Dermis blood vessel endothelial cell (primary cell): ENCODE measurements at places on chromosomes 11 and 22. TPM values are rescaled to one million over a fixed set of nuclear protein-coding genes. Genes with fewer than 3 reads are reported as not detected.

DNA sequence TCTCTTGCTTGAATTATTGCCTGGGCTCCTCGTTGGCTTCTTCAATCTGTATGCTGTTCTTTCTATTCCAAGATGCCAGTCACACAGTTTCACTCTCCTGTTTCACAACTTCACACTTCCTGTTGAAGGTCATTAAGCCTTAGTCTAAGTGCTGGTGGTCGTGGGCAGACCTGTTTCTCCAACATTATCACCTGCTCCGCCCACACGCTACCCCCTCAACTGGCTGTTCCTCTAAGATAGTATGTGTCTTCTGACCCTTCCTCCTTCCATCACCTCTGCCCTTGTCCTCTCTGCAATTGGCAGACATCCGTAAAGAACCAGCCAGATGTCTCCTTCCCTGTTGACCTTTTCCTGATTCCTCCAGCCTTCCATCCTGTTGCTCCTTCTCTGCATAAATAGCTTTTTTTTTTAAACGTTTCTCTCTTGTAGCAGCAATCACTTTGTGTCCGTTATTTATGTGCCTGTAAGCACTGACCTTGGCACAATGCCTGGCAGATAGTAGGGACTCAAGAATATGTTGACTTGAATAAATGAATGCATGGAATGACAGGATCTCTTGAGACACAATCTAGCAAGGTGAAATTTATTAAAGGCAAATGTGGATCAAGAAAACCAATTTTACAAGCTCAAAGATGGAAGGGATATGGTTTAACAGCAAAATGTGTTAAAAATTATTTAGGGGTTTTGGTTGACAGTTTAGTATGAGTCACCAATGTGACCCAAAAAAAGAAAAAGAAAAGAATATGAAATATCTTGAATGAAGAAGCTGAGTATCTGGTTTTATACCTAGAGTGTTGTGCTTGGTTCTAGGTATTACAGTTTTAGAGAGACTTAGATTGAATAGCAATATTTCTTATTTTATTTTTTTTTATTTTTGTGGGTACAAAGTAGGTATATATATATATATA is 12.6 kb downstream of the DIXDC1 start:
- DNase-seq, result peak; percentile 45

Gene CSNK2A3
- 4.3 and 7.1 TPM in 2 replicates for total RNA-seq

- DNase-seq, result peak; percentile 97
Measured at GRCh38 chr11:19087658-19088057, 27.1 kb upstream of the MRGPRX2 start.

DNA sequence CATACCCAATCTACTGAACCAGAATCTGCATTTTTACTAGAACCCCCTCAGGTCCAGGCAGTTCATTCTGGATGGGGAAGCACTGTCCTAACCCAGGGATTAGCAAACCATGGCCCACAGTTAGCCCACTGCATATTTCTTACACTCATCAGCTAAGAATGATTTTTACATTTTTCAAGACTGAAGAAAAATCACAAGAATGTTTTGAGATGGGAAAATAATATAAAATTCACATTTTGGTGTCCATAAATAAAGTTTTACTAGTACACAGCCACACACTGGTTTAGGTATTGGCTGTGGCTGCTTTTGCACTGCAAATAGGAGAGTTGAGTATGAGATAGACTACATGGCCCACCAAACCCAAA is 59.4 kb downstream of the PPFIBP2 start:
- no peak for DNase-seq

- no peak for DNase-seq
Measured at GRCh38 chr22:25645266-25645665, 80.8 kb downstream of the GRK3 start.

Gene RIBC2
- total RNA-seq, result 0.34 and 1.3 TPM in 2 replicates

Gene MGAT3
- total RNA-seq, result under 0.01 TPM in 1 of 2 replicates, not detected in the other

DNA sequence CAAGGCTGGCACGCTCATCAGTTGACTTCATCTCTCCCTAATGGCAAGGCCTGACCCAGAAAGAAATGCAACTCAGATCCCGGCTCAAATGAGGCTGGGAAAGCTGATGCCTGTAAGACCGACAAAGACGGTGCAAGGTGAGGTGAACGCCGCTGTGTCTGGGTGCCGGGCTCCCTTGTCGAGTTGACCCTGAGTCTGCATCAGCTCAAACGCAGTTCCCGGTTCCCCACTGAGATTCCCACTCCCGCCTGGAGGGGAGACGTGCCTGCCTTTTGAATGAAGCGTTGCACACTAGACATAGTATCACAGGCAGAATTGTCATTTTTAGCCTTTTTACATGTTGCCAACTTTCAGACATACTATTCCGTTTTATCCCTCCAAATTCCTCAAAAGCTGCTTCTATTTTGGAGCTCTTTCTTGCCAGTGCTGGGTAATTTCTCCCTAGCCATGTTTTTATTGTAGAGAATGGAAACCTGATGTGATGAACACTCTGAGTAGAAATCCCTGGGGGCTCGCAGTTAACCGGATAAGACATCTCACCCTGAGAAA is 831 bp upstream of the TP53AIP1 start:
- DNase-seq, result no peak

DNA sequence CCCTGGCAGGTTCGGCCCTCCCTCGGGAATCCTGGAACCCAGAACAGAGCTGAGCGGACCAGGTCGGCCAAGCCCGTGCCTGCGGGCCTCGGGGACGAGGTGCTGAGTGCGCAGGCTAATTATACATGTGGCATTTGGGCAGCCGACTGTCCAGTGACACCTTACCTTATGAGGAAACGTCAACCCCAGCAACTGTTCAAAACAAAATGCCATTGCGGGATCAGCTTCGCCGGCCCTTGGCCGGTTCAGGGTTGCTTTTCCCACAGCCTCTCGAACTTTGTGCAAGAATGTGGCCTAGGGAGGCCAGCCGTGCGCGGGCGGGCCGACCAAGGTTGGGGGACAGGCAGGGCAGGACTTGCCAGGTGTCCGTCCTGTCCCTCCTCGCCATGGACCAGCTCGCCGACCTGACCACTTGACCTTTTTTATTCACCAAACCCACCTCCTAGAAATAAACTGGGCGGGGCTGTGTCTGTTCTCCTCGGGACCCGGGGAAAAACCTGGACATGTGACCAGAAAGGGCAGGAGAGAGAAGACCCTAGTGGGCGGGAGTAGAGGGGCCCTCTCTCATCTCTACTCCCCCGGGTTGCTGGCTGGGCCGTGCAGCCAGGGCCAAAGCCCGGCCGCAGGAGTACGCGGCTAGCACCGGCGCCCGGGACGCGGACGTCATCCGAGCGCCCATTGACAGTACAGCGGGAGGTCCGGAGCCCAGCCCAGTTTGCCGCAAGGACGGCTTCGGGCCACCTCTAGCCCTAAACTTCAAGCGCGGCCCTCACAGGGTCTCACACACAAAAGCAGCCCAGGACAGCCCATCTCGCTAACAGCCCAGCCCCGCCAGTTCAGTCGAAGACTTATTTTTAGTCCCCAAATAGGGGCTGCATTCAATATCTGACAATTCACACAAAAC is 134.3 kb upstream of the C11orf58 start:
- DNase-seq, result peak; percentile 5

GRCh38 chr11:16946477-16947282 is 67.5 kb downstream of the PLEKHA7 start:
- DNase-seq, result no peak

Gene OR56A4
- not detected in 2 replicates for total RNA-seq

DNA sequence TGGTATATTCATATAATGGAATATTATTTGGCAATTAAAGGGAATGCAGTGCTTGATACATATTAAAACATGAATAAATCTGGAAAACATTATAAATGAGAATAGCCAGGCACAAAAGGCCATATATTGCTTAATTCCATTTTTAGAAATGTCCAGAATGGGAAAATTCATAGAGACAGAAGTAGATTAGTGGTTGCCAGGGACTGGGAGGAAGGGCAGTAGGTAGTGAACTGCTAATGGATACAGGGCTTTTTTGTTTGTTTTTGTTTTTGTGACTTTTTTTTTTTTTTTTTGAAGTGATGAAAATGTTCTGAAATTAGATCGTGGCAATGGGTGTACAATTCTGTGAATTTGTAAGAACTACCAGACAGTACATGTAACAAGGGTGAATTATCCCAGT is 86.1 kb downstream of the YAP1 start:
- no peak for DNase-seq

- DNase-seq, result peak; percentile 75
Measured at GRCh38 chr22:27718186-27719035, 83.1 kb downstream of the MN1 start.

GRCh38 chr22:38740754-38741153 is 15.0 kb downstream of the SUN2 start:
- no peak for DNase-seq

GRCh38 chr11:72030472-72031045 is 31.9 kb downstream of the IL18BP start:
- DNase-seq, result no peak

GRCh38 chr11:98260983-98261382 is 759.8 kb upstream of the CNTN5 start:
- no peak for DNase-seq

- peak; percentile 45 for DNase-seq
Measured at GRCh38 chr11:104817973-104818372, 80.3 kb downstream of the CASP12 start.

DNA sequence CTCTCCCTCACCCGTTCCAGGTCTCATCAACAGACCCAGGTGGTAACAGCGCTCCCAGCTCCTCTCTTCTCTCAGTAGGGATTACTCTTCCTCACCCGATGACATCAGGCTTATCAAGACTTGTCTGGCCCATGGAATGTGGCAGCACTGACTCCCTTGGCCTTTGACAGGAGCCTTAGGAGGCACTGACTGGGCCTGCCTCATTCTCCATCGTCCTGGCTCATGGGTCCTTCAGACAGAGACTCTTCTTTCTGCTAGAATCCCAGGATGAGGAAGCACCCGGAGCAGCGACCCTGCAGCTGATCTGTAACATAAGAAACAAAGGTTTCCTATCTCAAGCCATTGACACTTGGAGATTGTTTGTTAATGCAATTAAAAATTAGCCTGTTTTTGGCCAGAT is 1063.6 kb downstream of the TBC1D22A start:
- DNase-seq, result no peak

DNA sequence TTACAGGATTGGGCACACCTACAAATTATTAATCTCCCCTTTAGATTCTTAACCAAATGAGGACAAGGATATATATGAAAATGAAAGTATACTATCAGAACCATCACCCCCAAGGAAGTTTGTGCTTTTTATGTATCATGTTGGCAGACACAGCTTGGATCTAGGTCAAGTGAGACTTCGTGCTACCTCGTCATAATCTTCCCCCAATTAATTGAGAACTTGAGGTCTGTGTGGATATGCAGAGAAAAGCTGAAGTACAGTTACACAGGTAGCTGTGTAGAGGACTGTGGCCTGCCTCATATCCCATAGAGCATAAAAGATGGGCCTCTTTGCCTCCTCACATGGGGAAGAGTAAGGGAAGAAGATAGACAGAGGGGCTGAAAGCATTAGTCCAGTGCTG is 45.6 kb downstream of the DNHD1 start:
- DNase-seq, result no peak

DNA sequence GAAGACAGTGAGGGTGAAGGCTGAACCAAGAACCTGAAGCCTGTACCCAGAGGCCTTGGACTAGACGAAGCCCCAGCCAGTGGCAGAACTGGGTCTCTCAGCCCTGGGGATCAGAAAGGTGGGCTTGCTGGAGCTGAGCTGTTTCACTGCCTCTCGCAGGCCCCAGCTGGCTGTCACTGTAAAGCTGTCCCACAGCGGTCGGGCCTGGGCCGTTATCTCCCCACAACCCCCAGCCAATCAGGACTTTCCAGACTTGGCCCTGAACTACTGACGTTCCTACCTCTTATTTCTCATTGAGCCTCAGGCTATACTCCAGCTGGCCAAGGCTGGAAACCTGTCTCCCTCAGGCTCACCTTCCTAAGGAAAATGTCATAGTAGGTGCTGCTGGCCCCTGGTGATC is 4.1 kb downstream of the PPP1CA start:
- DNase-seq, result no peak

GRCh38 chr22:24486501-24486921 is 8.6 kb upstream of the UPB1 start:
- DNase-seq, result peak; percentile 74

Gene SCGB1A1
- total RNA-seq, result not detected in 2 replicates

DNA sequence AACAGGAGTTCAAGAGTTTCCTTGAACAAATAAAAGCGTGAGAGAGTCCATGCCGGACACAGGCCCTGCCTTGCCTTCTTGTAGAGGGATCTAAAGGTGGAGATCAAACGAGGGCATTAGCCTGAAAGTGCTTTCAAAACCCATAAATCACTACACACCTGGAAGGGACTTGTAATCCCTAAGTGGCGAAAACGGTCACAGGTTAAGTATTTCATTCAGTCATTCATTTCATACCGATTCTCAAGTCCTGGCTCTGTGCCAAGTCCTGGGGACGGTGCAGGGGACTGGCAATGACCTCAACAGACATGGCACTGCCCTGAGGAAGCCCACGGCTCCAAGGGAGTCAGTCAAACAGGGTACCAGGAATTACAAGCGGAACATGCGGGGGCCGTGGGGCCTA is 26.6 kb downstream of the ELFN2 start:
- DNase-seq, result no peak

Gene APOL4
- 2.4 and 3.1 TPM in 2 replicates for total RNA-seq

- peak; percentile 67 for DNase-seq
Measured at GRCh38 chr22:26658671-26659478, 1.5 kb downstream of the MIAT start.

Gene OR10D3
- not detected in 2 replicates for total RNA-seq

DNA sequence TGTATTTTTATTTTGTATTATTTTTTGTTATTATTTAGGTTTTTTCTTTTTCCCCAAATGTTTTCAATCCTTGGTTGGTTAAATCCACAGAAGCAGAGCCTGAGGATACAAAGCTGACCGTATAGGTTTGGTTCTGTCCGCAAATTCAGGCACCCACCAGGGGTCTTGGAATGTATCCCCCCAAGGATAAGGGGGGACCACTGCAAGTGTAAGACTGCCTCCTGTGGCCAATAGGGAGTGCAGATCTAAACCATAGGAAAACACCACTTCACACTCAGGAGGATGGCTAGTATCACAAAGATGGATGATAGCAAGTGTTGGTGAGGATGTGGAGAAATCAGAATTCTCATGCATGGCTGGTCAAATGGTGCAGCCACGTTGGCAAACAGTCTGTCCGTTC is 20.0 kb downstream of the CPT1A start:
- DNase-seq, result no peak

DNA sequence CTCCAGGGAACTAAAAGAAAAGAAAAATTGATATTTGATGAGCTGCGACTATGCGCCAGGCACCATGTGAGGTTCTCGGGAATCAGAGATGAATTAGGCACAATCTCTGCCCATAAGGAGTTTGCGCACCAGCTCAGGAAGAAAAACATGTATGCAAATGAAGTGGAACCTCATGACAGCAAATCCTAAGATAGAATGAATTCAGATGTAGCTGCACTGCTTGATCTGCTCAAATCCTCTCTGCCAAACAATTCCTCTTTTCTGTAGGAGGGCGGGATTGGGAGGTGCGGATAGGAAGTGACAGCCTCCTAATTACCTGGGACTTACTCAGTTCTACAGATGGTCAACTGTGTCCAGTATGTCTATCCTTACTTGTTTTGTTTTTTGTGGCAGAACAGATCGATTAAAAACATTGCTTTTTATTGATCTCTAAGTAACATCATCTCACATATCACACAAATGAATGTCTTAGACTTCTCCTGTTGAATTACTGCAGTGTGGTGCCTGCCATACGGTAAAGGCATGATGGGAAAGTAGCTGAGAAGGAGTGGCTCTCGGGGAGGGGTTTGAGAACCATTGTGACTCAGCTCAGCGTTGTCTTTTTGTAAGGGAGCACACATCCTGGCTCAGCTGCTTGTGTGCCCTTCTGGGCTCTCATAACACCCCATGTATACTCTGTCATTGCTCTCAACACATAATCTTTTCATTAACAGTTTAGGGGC is 13.9 kb downstream of the CRTAM start:
- no peak for DNase-seq

- DNase-seq, result no peak
Measured at GRCh38 chr11:117712530-117712929, 84.5 kb downstream of the DSCAML1 start.

GRCh38 chr11:46445192-46445919 is 53.8 kb upstream of the CHRM4 start:
- DNase-seq, result no peak
